ENCODE measurements at places on chromosomes 16 and 17.

GRCh38 chr17:41012326-41013120 lies 3.6 kb upstream of the KRTAP3-1 start:
- DNase-seq, result no peak

- peak; percentile 12 for DNase-seq
These were observed 845 bp upstream of the ALDOA start for GRCh38 chr16:30064729-30065101.

DNA sequence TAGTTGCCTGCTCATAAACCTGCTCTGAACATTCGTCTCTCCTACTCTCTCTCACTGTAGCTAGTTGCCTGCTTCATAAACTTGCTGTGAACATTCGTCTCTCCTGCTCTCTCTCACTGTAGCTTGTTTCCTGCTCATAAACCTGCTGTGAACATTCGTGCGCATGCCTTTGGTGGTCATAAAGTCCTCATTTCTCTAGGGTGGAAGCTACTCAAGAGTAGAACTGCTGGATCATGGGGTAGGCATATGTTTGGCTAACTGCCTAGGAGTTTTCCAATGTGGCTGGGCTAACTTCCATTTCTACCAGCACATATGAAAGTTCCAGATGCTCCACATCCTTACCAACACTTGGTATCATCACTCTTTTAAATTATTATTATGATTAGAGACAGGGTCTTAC lies 174.6 kb upstream of the RPH3AL start:
- no peak for DNase-seq

DNA sequence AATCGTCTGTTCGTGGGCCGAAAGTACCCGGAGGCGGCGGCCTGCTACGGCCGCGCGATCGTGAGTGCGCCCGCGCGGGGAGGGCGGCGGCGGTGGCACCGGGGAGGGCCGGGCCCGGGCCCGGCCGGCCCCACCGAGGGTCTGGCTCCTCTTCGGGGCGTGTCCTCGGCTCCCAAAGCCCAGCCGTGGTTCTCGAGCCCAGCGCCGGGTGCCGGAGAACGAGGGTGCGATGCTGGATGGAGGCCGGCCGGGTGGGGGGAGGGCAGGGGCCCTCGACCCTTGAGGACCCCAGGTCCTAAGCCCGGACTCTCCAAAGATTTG lies 375 bp downstream of the STUB1 start:
- no peak for DNase-seq

- no peak for DNase-seq
These were observed 49.6 kb downstream of the PITPNM3 start for GRCh38 chr17:6506679-6507231.

GRCh38 chr17:2571523-2572303 lies 21.7 kb upstream of the PAFAH1B1 start:
- no peak for DNase-seq

DNA sequence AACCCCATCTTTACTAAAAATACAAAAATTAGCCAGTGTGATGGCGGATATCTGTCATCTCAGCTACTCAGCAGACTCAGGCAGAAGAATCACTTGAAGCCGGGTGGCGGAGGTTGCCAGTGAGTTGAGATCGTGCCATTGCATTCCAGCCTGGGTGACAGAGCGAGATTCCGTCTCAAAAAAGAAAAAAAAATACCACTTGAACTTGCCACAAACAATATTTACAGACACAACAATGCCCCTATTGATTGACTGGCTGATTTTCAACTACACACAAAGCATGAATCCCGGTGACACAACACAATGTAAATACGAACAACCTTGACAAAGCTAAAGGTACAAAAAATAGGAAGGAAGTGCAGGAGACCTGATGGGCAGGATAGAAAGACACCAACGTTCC lies 49.3 kb downstream of the NXN start:
- no peak for DNase-seq

Data from stimulated activated CD8-positive, alpha-beta memory T cell treated with anti-CD3 and anti-CD28 coated beads, Interleukin-15, amount 100 ng/mL, for 24 hours (primary cell).